Eye (tissue), 1 donor: ENCODE measurements at places on chromosomes 6 and 20.

DNA sequence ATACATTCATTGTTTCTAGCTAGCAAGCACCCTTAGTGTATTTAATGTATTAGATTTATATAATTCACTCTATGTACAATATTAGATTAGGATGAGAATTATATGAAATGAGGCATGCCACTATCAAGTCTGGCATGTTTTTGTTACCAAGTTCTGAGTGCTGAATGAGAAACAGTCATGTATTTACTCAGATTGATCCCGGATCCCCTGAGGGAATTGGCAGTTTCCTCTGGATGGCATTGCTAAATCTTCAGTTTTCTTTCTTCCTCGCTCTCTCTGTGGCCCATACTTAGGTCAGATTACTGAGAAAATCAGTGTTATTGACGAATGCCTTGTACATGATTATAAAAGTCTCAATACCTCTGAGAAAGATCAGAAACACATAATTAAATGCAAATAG lies 66.6 kb downstream of the CDKAL1 start:
- peak; percentile 25 for DNase-seq

DNA sequence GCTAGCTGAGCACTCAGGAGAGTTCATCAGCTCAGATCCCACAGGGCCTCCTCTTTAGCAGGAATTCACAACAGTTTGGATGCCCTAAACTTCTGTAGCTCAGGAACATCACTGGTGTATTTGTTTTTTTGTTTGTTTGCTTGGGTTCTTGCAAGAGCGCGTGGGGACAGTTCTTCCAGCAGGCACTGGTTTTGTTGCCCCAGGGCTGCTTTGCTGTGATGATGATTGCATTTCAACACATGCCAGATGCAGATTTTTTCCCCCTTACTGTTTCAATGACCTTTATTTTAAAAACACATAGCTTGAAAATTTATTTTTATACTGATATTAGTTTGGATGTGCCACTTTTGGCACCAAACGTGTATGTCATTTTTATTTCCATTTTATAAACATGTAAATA lies 77.1 kb downstream of the DHX35 start:
- no peak for DNase-seq

DNA sequence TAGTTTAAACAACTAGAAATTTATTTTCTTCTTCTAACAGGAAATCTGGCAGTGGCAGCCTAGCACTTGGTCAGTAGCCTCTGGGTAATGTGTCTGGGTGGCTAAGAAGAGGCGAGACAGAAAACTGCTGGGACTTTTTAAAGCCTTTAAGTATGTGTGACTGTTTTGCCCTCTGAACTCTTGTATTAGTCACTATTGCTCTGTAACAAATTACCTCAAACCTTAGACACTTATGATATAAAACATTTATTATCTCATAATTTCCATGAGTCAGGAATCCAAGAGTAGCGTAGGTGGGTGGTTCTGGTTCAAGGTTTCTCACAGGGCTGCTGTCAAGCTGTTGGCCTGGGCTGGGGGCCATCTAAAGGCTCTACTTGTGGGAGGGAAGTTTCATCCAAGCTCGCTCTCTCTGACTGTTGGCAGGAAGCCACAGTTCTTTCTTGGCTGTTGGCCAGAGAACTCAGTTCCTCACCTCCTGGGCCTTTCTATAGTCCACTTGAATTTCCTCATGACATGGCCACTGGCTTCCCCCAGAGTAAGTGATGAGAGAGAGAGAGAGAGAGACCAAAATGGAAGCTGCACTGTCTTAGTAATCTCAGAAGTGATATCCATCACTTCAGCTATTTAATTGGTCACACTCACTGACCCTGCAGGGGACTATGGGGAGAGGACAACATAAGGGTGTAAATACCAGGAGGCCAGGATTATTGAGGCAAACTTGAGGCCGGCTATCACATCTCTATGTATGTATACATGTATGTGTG lies 17.4 kb upstream of the TBC1D22B start:
- DNase-seq = peak; percentile 82

GRCh38 chr6:104526376-104526775 lies 333.3 kb downstream of the HACE1 start:
- no peak for DNase-seq

DNA sequence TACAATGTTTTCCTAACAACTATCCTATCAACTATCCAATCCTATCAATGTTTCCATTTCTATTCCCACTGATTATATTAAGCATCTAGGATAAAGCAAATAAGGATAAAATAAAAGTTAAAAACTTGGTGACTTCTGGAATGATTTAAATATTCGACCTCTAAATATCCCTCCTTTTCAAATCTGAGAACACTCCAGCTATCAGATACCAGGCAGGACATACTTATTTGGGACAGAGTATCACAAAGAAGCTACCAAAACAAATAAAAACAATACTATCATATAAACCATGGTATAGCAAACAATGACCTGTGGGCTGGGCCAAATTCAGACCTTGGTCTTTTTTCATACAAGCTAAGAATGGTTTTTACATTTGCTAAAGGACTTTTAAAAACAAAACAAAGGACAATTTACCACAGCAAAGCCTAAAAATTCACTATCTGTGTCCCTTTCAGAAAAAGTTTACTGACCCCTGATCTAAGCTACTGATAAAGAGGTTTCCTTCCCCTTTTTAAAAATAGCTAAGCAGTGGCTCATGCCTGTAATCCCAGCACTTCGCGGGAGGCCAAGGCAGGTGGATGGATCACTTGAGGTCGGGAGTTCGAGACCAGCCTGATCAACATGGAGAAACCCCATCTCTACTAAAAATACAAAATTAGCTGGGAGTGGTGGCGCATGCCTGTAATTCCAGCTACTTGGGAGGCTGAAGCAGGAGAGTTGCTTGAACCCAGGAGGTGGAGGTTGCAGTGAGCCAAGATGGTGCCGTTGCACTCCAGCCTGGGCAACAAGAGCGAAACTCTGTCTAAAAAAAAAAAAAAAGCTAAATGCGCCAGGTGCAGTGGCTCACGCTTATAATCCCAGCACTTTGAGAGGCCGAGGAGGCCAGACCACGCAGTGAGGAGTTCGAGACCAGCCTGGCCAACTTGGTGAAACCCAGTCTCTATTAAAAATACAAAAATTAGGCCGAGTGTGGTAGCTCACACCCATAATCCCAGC lies 6.0 kb downstream of the NUP153 start:
- no peak for DNase-seq

- DNase-seq = no peak
Measured at GRCh38 chr6:4932228-4932903, 71.5 kb downstream of the RPP40 start.

DNA sequence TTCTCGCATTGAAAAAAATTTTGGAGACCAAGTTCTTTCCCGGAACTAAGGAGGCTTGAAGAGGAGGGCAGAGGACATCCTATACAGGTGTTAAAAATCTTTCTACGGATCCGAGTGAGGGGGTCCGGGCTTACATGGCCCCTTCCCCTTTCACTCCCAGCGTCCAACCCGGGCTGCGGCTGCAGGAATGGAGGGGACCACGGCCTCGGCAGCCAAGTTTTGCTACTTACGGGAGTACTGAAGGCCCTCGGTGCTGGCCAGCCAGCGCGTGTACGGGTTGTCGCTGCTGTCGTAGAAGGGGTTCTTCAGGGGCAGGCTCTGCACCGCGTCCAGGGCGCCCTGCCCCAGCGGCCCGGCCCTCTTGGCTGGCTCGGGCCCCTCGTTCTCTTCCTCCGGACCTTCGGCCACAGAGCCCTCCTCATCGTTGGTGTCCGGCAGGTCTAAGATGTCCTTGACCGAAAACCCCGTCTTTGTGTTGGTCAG lies 642 bp downstream of the NKX2-2 start:
- peak; percentile 62 for DNase-seq

- peak; percentile 31 for DNase-seq
Measured at GRCh38 chr6:49913636-49914375, 47.5 kb upstream of the CRISP1 start.

DNA sequence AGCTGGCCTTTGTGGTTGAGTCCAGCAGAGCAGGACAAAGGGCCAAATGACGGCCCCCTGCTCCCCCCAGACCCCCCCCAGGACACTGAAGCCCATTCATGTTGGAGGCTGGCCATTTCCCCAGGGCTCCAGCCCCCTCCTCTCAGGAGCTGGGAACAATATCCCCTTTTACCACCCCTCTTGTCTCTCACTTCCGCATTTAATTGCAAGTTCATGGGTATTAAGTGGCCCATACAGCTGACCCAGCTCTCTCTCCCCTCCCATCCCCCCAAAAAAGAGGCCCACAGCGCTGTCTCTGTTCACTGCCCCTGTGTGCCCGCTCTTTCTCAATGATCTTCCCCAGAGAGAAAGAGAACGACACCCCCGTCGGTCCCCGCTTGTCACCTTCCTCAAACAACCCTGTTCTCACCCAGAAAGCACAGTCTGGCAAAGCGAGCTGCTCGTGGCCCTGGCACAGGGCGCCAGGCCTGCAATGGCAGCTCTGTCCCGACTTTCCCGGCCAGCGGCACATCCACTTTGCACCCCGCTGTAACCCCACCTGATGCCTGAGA lies 30.4 kb downstream of the PREX1 start:
- DNase-seq = peak; percentile 72
